Muscle of leg (tissue), 16 donors: ENCODE measurements at places on chromosomes 2 and 18. TPM values are rescaled to one million over a fixed set of nuclear protein-coding genes. Genes with fewer than 3 reads are reported as not detected.

Gene ACOXL
- total RNA-seq = 0.09 TPM

Gene EN1
- 3.7 TPM for total RNA-seq

Gene SATB2
- total RNA-seq = 1.2 TPM

Gene ATOH8
- total RNA-seq = 15.7 TPM

Gene DTNA
- total RNA-seq = 74.7 TPM

Gene IL1F10
- not detected for total RNA-seq

Gene AQP12A
- not detected for total RNA-seq

Gene KCNJ3
- total RNA-seq = 0.31 TPM

Gene BCL2L11
- 6.3 TPM for total RNA-seq

Gene CHRNA1
- total RNA-seq = 94.9 TPM
